Stimulated activated CD8-positive, alpha-beta memory T cell treated with anti-CD3 and anti-CD28 coated beads, Interleukin-15, amount 100 ng/mL, for 4 hours (primary cell): ENCODE measurements at places on chromosomes 7 and 10.
A peak's percentile ranks its signal among the peaks of the same experiment; 100 is the strongest.

GRCh38 chr10:44033008-44033407, 351.9 kb downstream of the CXCL12 start:
- DNase-seq = no peak

GRCh38 chr7:44713680-44714335, 34.8 kb upstream of the ZMIZ2 start:
- DNase-seq = no peak

- DNase-seq = no peak
Observed at GRCh38 chr10:132516771-132517725, 20.5 kb upstream of the INPP5A start.

DNA sequence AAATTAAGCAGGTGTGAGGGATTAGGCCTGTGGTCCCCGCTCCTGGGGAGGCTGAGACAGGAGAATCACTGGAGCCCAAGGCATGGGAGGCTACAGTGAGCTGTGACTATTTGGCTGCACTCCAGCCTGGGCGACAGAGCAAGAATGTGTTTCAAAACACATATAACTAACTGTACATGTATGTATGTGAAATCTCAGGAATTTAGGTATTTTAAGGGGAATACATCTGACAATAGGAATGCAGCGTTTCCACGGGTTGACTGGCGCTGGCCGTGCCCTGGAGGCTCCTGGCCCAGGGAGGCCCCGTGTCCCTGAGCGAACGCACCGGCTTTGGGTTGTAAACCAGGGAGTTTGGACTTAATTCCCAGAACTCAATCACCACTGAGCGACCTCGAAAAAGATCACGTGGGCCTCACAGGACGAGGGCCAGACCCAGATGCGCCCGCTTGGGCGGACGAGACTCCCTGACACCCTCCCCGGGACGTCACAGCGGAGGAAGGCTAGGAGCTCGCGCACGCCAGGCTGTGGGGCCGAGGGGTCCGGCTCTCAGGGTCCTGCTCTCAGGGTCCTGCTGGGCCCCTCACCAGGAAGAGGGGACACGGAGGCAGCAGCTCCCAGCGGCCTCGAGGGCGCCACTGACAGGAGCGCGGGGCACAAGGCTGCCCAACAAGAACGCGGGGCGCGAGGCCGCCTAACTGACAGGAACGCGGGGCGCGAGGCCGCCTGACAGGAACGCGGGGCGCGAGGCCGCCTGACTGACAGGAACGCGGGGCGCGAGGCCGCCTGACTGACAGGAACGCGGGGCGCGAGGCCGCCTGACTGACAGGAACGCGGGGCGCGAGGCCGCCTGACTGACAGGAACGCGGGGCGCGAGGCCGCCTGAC, 18.4 kb downstream of the PTPRN2 start:
- DNase-seq = no peak

DNA sequence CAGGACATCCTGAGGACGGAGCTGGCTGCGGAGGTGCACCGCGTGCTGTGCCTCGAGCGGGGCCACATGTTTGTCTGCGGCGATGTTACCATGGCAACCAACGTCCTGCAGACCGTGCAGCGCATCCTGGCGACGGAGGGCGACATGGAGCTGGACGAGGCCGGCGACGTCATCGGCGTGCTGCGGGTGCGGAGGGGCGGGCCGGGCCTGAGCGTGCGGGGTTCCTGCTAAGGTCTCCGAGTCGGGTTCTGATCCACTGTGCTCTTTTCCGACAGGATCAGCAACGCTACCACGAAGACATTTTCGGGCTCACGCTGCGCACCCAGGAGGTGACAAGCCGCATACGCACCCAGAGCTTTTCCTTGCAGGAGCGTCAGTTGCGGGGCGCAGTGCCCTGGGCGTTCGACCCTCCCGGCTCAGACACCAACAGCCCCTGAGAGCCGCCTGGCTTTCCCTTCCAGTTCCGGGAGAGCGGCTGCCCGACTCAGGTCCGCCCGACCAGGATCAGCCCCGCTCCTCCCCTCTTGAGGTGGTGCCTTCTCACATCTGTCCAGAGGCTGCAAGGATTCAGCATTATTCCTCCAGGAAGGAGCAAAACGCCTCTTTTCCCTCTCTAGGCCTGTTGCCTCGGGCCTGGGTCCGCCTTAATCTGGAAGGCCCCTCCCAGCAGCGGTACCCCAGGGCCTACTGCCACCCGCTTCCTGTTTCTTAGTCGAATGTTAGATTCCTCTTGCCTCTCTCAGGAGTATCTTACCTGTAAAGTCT, 10.4 kb downstream of the ATG9B start:
- DNase-seq = peak; percentile 57
